Peyer's patch (tissue), 4 donors: ENCODE measurements at places on chromosomes 7 and 10.

DNA sequence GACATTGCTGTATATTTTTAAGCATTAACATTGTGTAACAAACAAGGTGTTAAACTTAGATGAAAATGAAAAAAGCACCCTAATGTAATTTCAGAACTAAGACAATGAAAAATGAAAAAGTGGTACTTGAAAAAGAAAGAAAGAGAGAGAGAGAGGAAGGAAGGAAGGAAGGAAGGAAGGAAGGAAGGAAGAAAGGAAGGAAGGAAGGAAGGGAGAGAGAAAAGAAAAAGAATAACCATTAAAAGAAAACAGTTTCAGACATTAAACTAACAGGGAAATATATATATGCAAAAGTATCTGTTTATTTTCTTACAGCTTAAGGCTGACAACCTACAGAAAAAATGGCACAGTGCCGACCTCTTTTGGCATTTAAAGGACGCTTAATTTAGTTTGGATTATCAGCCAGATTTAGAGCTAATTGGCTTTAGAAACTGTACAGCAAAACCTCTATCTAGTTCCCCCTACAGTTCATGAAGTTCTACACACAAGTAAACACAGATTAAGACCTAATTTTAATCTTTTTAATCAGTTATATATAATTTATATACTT is 13.8 kb downstream of the MTERF1 start:
- no peak for DNase-seq

- DNase-seq: no peak
These were observed 16.2 kb downstream of the GFRA1 start for GRCh38 chr10:116256752-116257259.

DNA sequence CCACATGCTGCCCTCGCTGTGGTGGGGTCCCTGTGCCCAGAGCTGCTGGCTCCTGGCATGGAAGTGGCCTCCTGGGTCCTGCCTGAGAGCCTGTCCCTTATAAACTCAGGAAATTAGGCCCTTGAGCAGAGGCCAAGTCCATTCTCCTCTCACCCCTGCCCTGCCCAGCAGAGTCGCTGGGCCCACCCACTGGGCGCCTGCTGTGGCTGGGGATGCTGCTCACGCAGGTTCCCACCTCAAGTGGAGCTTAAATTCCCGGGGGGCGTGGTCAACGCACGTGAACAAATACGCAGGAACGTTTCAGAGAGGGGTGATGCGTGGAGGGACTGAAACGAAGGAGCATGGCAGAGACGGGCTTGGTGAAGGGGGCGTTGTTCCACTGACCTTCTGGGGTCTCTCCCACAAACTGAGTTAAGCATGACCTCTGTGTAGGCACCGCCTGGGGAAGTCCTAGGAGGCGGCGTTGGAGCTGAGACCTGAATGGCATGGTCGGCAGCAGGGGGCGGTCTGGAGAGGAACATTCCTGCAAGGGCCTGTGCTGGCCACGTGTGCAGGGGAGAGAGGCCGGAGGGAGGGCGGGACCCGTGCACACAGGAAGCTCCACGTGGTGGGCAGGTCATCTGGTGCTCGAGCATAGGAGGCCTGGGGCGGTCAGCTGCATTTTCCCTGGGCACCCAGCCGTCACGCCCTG is 27.9 kb downstream of the FAM20C start:
- DNase-seq: no peak

- DNase-seq: no peak
These were observed 25.1 kb downstream of the MINDY4 start for GRCh38 chr7:30796105-30796869.

GRCh38 chr7:106257752-106258151 is 27.0 kb downstream of the NAMPT start:
- no peak for DNase-seq

- DNase-seq: no peak
These were observed 98.0 kb downstream of the NPY start for GRCh38 chr7:24381894-24382505.
